ENCODE measurements at places on chromosomes 3 and 15. TPM values are rescaled to one million over a fixed set of nuclear protein-coding genes. Genes with fewer than 3 reads are reported as not detected.

The SNRK gene
- total RNA-seq: 21.2 TPM

The APBA2 gene
- 10.0 TPM for total RNA-seq

GRCh38 chr15:73926219-73927002 lies at the start of gene LOXL1:
LOXL1 (plus strand) TSS chr15:73926462; CDS start chr15:73926784, 322 bp downstream.
- peak; percentile 86 for DNase-seq

- peak; percentile 81 for DNase-seq
These were observed 78.1 kb downstream of the AAGAB start for GRCh38 chr15:67176195-67176971.

DNA sequence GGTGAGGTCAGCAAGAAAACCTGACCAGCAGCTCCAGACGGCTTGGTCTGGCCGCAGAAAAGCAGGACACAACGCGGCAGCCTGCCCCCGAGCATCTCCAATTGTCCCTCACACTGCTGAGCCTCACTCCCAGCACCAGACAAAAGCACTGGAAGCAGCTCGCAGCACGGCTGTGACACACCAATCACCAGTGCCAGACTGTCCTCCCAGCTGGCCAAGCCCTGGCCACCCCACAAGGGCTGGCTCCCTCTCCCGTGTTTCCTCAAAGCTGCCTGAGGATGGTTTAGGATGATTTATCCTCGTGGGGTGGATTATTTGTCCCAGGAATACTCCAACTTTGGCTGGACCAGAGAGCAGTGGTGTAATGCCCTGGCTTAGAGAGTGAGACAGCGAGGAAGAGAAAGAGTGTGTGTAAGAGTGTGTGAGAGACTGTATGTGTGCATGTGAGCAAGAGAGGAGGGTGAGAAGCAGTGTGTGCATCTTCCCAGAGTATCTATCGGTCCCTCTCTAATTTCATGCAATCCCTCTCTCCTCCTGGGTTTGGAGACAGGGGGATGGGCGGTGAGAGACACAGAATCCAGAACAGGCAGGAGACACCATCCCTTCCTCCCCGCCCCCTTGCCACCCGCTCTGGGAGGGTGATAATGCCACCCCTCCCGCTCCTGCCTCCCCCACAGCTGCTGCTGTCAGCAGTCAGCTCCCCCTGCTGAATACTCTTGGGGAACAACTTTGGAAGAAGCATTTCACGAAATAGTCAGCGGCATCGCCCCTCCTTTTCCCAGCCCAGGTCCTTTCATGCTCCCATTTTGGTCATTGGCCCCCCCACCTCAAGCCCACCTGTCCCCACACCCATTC lies 34.2 kb downstream of the SEMA5B start:
- no peak for DNase-seq

DNA sequence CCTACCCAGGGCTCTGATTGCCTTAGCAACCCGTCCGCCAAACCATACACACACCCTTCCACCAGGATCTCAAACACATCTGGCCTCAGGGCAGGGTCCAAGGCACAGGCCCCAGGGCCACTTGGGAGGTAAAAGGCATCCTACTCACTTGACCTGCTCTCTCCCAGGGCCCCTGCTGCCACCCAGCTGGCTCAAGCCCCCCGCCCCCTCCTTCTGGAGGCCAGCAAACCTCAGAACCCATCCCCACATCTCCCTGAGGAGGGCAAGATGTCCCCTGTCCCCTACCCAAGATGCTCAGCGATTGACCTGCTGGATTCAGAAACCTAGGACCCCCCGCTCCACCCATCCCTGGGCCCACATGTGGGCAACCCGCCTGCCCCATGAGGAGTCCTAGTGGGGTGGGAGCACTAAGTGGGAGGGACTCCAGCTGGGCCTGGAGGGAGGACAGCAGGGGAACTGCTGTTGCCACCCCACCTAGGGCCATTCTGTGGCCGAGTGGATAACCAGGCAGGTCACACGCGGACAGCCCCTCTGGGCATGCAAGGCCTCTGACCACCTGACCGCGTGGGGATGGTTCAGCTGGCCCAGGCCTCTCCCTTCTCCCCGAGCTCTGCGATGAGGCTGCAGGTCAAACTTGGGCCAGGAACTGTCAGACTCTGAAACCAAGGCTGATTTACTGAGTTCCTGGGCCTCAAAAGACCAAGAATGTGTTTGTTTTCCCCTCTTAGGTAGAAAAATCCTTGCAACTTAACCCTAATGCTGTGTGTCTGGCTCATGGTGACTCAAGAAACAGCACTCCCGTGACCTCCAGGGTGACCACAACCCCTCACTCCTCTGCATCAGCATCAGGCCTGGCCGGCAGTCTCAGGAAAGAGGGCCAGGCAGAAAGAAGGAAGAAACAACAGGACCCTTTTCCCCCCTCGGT lies 4.2 kb downstream of the MFGE8 start:
- DNase-seq: peak; percentile 91

- DNase-seq: peak; percentile 68
These were observed 332.6 kb upstream of the KCNMB2 start for GRCh38 chr3:178203650-178204049.

All from fibroblast of villous mesenchyme (primary cell).